SW480 (cell line): ENCODE measurements at places on chromosomes 1 and 21.

GRCh38 chr1:23291706-23292105, 52.4 kb downstream of the HNRNPR start:
- no peak for DNase-seq

- DNase-seq = peak; percentile 33
Observed at GRCh38 chr1:246117066-246117791, 389.9 kb downstream of the SMYD3 start.

- no peak for DNase-seq
Observed at GRCh38 chr1:177432897-177433296, 262.1 kb downstream of the BRINP2 start.

DNA sequence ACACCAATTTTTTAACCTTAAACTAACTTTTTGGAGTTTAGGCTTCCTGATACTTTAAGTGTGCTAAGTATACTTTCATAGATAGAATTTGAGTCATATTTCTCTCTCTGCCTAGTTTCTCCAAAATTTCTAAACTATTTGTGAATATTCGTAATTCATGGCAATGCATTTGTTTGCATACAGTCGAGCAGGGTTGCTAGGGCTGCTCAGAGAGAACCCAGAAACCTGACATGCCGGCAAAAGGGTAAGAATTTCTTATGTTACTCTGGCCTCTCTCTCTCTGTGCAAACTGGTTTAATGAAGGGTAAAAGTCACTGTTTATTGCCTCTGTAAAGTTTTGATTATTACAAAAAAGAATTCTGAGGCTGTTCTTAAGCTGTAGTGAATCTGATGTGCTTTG, 25.1 kb upstream of the SLC9A1 start:
- DNase-seq = no peak

DNA sequence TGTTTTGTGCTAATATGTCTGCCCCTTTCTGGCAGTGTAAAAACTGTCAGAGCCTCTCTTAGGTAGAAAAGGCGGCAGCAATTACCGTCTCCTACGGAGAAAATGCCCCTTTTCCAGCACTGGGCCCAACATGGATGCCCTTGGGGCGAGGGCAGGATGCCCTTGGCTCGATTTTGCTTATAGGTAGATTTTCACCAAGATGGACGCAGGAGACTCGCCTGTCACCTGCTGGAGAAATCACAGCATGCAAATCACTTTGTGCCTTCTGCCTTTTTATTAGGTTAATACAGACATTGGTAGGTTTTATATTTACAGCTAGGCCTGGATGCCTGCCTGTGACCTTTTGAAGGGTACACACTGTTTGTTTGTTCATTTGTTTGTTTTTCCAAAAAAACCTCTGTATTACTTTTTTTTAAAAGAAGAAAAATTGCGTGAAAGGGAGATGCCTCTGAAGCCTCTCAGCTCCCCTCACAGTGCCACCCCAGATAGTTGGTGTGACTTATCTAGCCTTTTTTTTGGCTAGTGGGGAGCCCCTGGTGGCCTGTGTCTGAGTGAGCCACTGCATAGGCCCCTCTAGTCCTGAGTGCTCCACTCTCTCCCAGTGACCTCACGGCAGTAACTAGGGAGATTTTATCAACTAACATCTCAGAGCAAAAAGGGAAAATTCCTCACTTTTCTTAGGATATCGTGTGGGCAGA, 2.5 kb downstream of the ATP1B1 start:
- no peak for DNase-seq

GRCh38 chr1:10242811-10243210, 32.4 kb downstream of the KIF1B start:
- DNase-seq = no peak

DNA sequence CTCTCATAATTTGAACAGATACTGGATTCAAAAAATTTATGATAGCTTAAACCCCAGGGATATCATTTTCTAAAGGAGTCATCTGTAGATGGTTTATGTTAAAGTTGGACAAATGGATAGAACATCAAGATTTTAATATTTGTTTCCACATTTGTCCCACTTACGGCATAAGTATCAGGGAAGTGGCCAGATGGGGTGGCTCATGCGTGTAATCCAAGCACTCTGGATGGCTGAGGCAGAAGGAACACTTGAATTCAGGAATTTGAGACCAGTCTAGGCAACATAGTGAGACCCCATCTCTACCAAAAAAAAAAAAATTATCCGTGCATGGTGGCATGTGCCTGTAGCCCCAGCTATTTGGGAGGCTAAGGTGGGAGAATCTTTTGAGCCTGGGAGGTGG, 229.1 kb downstream of the GPR52 start:
- no peak for DNase-seq

- DNase-seq = peak; percentile 73
Observed at GRCh38 chr1:36369061-36369861, 16.5 kb downstream of the STK40 start.

DNA sequence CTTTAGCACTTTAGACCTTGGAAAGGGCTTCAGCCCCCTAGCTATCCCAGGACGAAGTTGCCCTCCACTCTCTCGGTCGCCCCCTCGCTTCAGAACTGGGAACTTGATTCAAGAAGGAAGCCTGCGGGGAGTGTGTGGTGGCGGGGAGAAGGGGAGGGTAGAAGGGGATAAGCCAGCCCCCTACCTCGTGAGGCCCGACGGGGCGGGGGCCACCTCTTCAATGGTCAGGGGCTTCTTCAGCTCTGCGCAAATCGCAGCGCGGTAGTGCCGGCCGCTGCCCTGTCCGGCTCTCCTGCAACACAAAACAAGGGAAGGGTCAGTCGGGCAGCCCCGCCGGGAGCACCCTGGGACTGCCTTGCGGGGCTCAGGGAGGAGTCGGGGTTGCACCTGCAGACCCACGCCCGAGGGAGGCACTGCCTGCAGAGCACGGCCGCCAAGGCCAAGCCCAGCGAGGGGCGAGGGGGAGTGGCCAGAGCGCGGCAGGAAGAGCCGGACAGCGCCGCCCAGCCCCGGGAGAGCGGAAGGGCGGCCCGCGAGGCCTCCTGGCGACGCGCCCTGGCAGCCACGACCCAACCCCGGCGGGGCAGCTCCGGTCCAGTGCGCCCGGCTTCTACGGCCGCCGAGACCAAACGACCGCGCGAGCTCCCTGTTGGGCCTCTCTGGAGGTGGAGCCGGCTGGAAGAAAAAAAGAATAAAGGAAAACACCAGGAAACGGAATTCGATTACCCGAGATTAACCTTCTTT, 56.2 kb upstream of the RASAL2 start:
- DNase-seq = peak; percentile 49

- no peak for DNase-seq
Observed at GRCh38 chr1:29638281-29638680, 402.0 kb downstream of the PTPRU start.

- DNase-seq = no peak
Observed at GRCh38 chr1:186091222-186091720, 283.8 kb downstream of the TPR start.
